ENCODE measurements at places on chromosomes 16 and 17.
A peak's percentile ranks its signal among the peaks of the same experiment; 100 is the strongest.

- no peak for DNase-seq
Observed at GRCh38 chr16:72241930-72242329, 70.0 kb upstream of the PMFBP1 start.

GRCh38 chr17:7956228-7956965, 24.4 kb downstream of the CNTROB start:
- DNase-seq = peak; percentile 80

DNA sequence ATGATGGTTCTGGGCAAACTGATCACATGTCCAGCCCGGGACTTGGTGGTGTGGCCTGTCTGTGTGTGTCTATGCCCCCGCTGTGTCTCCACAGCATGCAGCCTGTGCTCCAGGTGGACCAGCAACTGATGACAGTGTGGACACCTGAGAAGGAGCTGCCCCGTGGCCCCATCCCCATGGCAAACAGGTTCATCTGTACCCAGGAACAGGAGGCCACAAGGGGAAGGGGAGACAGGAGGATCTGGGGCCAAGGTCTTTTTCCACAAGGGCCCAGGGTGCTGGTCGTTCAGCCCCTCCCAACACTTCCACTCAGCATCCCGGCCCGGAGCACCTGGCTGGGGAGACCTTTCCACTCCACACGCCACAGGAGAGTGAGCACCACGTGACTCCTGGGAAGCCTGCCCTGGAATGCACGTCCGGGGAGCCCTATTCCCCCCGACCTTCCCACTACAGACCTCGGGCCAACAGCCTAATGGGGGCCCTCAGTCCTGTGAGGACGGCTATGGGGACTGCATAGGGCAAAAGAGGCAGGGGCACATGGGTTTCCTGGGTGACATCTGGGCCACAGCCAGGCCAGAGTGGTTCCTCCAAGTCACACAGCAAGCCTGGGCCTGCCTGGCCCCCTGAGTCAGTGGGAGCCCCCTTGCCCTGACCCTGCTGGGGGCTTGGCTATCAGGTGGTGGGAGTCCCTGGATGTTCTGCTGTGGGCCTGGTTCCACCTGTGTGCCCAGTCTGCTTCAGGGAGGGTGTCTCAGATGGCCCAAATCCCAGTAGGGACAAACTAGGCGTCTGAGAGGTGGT, 20.8 kb upstream of the NXPH3 start:
- DNase-seq = no peak

GRCh38 chr17:57442914-57443571, 186.7 kb downstream of the MSI2 start:
- DNase-seq = no peak

- no peak for DNase-seq
Observed at GRCh38 chr17:57608369-57609124, 136.6 kb downstream of the CCDC182 start.

DNA sequence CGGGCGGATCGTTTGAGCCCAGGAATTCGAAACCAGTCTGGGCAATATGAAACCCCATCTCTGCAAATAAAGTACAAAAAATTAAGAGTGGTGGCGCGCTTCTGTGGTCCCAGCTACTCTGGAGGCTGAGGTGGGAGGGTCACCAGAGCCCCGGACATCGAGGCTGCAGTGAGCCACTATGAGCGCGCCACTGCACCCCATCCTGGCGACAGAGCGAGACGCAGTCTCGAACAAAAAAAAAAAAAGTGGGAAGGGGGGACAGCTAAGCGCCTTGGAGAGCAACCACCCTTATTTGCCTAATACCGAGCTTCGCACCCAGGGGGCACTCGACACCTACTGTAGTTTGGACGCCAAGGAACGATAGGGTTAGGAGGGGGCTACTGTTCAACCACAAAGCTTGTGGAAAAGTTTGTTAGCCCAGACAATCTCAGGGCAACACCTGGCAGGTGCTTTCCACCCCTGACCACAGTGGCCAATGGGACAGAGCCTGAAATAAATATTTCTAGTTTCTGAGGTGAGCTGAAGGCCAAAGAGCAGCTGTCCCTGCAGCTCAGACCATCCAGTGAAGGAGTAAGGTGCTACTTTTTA, 847 bp upstream of the PSMC3IP start:
- DNase-seq = peak; percentile 73

DNA sequence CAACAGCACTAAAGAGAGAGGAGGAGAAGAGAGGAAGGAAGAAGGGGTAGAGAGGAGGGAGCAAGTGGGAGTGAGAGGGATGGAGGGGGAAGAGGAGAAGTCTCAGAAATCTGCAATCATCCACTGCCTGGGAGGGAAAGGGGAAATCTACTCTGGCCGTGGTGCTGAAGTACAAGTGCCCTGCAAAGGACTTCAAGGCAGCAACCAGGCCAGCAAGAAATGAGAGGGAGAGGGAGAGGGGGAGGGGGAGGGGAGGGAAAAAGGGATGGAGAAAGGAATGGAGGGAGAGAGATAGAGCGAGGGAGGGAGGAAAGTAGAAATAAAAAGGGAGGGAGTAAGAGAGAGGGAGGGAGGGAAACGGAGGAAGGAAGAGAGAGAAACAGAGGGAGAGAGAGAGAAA, 130.8 kb upstream of the EEF2KMT start:
- no peak for DNase-seq

GRCh38 chr16:19710191-19710908, 7.7 kb downstream of the KNOP1 start:
- DNase-seq = no peak

DNA sequence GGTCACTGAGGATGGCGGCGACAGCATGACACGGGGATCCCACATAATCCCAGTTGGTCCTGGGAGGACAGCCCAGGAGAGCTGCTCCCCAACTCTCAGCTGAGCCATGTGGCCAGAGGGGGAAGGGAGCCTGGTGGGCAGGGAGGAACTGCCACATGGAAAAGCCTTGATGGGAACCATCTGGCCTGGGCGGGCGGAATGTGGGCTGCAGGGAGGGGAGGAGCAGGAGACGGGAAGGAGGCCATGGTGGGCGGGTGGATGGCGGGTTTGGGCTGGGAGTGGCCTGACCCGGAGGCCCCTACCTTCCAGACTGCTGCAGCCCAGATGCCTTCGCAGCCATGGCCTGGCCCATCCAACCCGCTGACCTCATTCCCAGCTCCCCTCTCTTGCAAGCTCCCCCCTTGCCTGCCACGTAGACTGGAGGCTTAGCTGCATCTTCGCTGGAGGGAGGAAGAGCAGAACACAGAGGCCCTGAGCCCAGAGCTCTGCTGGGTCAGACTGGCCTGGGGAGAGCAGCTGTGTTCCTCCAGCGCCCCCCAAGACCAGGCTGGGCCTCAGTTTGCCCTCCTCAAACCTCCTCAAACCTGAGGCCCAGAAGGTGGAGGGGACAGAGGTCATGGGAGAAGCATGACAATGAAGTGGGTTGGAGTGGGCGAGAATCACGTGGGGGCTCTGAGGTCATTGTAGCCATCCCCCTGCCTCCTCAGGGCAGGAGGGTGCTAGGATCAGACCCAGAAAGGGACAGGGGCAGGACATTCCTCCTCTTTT, 8.2 kb upstream of the COL1A1 start:
- peak; percentile 98 for DNase-seq
